ENCODE measurements at places on chromosomes 12 and 14.

- peak; percentile 40 for DNase-seq
Measured at GRCh38 chr12:39764944-39765560, 145.4 kb upstream of the ABCD2 start.

GRCh38 chr14:85444635-85445034 lies 85.3 kb upstream of the FLRT2 start:
- DNase-seq, result no peak

GRCh38 chr12:28535216-28535615 lies 345.0 kb downstream of the CCDC91 start:
- DNase-seq, result peak; percentile 60

DNA sequence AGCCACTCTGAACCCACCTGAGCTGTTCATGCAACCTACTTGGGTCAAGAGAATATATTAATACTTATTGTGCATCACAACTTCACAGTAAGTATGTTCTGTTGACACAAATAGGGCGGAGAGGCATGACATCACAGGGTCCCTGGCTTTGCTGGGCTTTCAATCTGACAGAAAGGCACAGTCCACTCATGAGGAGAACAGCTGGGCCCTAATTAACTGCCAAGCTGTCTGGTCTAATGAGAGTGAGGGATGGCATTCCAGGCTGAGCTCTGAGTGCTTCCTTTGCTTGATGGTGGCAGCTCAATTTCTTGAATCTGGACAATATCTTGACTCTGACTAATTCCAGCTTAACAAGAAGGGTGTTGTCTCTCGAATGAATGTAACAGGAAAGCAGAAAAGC lies 2.0 kb downstream of the EFCAB11 start:
- DNase-seq, result no peak

- DNase-seq, result no peak
Measured at GRCh38 chr12:88921890-88922532, 341.7 kb upstream of the KITLG start.

DNA sequence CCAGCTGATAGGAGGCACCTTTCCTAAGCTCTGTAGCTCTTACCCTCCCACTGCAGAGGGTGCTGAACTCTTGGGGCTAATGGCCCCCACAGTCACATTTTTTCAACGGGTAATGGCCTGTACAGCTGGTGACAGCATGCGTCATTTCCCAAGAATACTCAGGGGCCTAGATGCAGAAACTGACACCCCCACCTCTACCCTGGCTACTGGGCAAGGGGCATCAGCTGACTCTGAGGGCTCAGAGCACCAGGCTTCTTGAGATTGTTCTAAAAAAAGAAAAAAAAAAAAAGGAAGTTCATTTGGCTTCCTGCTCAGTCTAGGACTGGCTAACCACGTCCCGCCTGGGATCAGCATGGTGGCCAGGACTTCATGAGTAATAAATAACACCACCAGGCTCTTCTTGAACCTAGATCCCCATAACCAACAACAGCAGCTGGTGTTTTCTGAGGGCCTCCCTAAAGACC lies 35.2 kb downstream of the ZFP36L1 start:
- no peak for DNase-seq

- DNase-seq, result no peak
Measured at GRCh38 chr14:101370593-101371569, 190.4 kb upstream of the DIO3 start.

DNA sequence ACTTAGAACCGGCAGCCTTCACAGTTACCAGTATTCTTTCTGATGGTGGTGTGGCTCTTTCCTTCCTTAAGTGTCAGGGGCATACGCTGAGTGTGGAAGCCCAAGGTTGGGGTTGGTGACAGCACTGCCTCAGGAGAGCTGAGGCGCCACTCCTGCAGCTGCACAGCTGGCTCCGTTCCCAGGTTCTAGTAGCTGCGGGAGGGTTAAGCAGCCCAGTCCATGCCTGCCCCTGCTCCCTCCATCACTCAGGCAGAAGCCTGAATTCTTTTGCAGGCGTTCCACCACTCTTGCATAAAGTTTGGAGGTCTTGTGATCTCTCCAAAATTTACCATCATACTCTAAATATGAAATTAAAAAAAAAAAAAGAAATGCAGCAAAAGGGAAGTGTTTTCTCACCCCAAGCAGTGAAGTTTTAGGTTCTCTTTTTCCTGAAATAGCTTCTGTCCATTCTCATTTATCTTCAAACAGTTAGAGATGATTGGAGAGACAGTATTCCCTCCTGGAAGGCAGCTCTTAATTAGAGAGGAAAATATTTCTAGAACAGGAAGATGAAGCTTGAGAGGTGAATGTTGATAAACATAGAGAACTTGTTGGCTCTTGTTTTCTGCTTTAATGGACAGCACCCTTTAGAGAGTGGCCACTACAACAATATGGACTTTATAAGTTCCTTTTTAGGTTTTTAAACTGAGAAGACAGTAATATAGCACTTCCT lies 136.1 kb downstream of the FGD4 start:
- DNase-seq, result no peak
